BJ (cell line): ENCODE measurements at places on chromosomes 7 and 10. TPM values are rescaled to one million over a fixed set of nuclear protein-coding genes. Genes with fewer than 3 reads are reported as not detected.
A peak's percentile ranks its signal among the peaks of the same experiment; 100 is the strongest.

Gene CALML3
- polyA plus RNA-seq = not detected in 2 replicates

Gene FKBP9
- polyA plus RNA-seq = 248 and 315 TPM in 2 replicates

Gene GIMAP8
- not detected in 2 replicates for polyA plus RNA-seq

DNA sequence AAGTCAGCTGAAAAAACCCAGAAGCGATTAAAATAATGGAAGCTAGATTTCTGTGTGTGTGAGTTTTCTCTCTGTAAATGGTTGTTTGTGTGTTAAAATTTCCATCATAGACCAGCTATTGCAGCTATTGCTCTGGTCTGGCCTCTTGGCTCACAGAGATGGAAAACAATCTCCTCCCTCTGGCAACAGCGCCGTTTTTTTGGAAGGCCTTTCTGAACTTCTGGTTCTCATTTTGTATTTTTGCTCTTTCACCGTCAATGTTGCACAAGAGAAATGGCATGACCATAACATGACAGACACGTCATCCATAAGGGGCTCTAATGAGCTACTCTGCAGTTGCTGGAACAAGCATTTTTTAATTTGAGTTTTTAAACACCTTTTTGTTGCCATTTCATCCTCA lies 91.0 kb downstream of the CUBN start:
- DNase-seq = peak; percentile 70

- DNase-seq = no peak
These were observed 37.4 kb upstream of the CFAP46 start for GRCh38 chr10:132979491-132980425.

DNA sequence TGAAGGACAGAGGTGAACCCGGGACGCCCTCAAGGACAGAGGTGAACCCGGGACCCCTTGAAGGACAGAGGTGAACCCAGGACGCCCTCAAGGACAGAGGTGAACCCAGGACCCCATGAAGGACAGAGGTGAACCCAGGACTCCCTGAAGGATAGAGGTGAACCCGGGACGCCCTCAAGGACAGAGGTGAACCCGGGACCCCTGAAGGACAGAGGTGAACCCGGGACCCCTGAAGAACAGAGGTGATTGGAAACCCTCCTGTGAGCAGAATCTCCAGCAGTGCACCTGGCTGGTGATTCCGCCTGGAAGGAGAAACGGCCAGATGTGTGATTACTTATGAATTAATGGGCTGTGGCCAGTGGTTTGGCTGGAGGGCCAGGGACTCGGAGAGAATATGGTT lies 272.3 kb downstream of the PTPRN2 start:
- DNase-seq = no peak

Gene FAM3C
- polyA plus RNA-seq = 13.1 and 32.0 TPM in 2 replicates

Gene NFE2L3
- 2.6 and 6.5 TPM in 2 replicates for polyA plus RNA-seq

DNA sequence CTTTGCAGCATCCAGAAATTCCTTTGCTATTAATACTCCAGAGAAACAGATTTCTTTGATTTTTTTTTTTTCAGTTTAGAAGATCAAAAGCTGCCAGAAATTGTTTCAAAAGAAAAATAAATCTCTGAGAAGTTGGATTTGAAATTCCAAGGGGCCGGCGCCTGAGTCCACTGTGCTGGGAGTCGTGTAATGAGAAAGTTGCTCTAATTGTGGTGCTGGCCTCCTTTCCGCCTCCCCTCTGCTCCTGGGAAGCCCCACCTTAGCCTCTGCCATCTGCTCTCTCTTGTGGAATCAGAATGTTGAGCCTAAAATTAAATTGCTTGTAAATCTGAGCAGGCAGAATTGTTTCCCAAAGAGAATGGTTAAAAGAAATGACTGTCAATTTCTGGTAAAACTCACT lies 93.3 kb downstream of the EMX2 start:
- no peak for DNase-seq

GRCh38 chr10:119725517-119725827 lies 378 bp upstream of the INPP5F start:
- DNase-seq = no peak

Gene SFRP4
- 0.16 and 0.22 TPM in 2 replicates for polyA plus RNA-seq

DNA sequence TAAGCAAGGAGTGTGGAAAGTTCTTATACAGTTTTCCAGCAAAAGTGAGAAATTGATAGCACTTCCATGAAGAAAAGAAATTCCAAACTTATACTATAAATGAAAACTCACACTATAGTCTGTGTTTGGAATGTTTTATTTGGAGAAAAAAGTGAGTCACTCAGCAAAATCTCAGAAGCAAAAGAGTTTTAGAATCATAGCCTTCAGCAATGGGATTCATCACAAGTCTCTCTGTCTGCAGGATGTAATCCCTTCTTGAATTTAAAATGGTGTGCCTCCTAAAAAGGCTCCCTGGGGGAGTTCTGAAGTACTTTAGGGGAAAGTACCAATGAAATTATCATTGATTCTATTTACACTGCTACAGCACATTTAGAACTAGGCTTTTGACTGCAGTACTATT lies 756.4 kb downstream of the XPNPEP1 start:
- no peak for DNase-seq

Gene FRMPD2
- not detected in 2 replicates for polyA plus RNA-seq

Gene CTAGE4
- polyA plus RNA-seq = 0.91 and 0.98 TPM in 2 replicates

- no peak for DNase-seq
These were observed 274.9 kb downstream of the SDK1 start for GRCh38 chr7:3575753-3576531.

- no peak for DNase-seq
These were observed 18.7 kb downstream of the AKR1C1 start for GRCh38 chr10:4981722-4982471.

Gene GIMAP4
- not detected in 2 replicates for polyA plus RNA-seq

DNA sequence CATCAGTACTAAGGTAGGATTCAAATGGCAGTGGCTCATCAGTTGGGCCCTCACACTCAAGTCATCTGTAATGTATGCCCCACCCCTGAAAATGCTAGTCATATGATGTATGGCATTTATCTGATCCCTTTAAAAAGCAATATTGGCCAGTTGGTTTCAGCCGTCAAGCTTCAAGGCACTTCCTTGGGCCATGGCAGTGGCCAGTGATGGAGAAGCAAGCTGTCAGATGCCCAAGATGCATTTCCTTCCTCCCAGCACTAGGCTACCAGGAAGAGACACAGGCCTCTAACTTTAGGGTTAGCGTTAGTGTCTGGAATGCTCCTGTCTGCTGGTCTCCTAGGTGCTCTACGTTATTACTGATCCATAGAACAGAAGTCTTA lies 64.1 kb downstream of the PIK3AP1 start:
- DNase-seq = no peak

DNA sequence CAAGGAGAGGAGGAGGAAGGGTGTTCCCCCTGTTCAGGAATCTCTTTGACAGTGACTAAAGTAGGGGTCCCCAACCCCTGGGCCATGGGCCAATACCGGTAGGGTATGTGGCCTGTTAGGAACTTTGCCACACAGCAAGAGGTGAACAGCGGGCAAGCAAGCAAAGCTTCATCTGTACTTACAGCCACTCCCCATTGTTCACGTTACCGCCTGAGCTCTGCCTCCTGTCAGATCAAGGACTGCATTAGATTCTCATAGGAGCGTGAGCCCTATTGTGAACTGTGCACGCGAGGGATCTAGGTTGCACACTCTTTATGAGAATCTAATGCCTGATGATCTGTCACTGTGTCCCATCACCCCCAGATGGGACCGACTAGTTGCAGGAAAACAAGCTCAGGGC lies 201.6 kb downstream of the CAMK1D start:
- DNase-seq = no peak

Gene NUB1
- 44.5 and 46.3 TPM in 2 replicates for polyA plus RNA-seq

DNA sequence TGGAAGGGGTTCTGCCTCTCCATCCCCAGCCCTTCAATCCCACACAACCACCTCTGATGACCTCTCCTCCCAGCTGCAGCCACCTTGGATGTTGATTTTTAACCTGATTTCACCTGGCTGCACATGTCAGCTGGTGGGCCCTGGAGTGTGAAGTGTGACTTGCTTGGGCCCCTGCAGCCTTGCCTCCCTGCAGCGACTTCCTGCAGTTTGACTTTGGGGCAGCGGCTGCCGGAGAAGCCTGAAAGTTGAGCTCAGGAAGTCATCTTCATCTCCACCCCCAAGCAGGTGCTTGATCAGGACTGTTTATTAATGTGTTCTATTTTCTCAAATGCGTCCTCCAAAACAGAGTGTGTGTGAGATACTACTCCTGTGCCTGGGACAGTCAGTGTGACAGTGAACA lies 675.2 kb upstream of the GALNT17 start:
- no peak for DNase-seq

- no peak for DNase-seq
These were observed 1.3 kb upstream of the TRIM24 start for GRCh38 chr7:138458576-138459412.

Gene DGKI
- polyA plus RNA-seq = 1.3 and 1.4 TPM in 2 replicates

- no peak for DNase-seq
These were observed 19.4 kb downstream of the PFKFB3 start for GRCh38 chr10:6221971-6222751.

- no peak for DNase-seq
These were observed 88.8 kb upstream of the KIF5B start for GRCh38 chr10:32144817-32145688.

DNA sequence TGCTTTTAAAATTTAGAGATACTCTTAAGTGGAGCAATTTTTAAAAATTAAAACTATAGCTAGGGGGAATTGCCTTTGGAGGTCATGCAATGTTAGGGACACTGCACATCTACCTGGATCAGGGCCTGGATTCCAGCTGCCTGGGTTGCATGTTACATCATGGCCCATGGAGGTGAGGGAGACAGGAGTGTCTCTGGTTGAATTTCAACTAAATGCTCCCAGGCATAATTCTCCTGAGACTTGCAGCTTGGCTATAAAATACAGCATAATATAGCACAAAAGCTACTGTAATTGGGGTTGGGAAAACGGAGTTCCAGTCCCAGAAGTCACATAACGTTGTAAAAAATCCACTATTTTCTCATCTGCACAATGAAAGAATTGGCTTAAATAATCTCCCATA lies 782.5 kb downstream of the LRMDA start:
- no peak for DNase-seq

- no peak for DNase-seq
These were observed 30.4 kb downstream of the PRPF18 start for GRCh38 chr10:13617116-13617515.

- DNase-seq = no peak
These were observed 67.4 kb downstream of the ZNF438 start for GRCh38 chr10:30963992-30964930.

Gene GJD4
- polyA plus RNA-seq = not detected in 2 replicates

DNA sequence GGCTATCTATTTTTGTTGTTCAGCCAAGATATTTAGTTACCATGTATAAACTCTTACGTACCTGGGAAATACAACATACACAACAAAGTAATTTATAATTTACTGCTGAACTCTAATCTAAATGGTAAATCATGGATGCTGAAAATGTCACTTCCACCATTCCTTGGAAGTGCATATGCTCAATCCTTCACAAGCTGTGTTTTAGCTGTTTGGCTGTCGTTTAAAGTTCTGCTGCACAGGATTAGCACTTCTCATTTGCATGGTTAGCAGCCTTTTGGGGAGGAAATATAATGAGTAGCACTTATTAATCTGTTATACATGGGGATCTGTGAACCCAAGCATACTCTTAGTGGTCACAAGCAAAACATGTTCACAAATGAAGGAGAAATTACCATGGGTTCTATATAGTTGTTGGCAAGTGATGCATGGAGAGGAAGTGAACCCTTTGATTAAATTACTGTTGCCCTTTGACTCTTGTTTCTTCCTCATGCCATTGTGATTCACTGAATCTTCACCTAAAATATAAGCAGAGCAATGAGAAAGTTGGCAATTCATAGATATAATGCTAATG lies 18.5 kb downstream of the PIK3CG start:
- no peak for DNase-seq

Gene PNLIPRP3
- not detected in 2 replicates for polyA plus RNA-seq

Gene WEE2
- not detected in 2 replicates for polyA plus RNA-seq

- no peak for DNase-seq
These were observed 23.9 kb downstream of the SLC25A40 start for GRCh38 chr7:87852306-87852705.

DNA sequence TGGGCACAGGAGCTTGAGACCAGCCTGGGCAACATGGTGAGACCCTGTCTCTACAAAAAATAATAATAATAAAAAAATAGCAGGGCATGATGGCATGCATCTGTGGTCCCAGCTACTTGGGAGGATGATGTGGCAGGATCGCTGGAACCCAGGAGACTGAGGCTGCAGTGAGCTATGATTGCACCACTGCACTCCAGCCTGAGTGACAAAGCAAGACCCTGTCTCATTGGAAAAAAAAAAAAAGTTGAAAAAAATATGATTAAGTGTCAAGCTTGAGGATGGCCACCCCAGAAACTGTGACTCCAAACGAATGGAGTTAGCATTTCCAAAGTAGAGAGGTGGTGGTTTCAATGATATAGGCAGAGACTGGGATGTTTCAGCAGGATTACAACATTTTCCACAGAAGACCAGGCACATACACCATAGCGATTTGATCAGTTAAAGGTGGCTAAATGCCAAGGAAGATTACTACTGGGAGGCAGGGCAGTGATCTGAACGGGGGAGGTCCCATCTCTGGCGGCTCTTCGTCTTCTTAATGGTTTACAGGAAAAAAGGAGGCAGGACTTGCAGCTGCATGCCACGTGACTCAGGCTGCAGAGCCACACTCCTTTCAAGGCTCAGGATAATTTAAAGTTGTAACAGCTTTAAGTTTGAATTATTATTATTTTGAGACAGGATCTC lies 250.6 kb upstream of the GALNT17 start:
- DNase-seq = no peak

Gene CPSF4
- 33.6 and 40.1 TPM in 2 replicates for polyA plus RNA-seq

GRCh38 chr10:13984647-13985155 lies 346.0 kb downstream of the FRMD4A start:
- peak; percentile 85 for DNase-seq

DNA sequence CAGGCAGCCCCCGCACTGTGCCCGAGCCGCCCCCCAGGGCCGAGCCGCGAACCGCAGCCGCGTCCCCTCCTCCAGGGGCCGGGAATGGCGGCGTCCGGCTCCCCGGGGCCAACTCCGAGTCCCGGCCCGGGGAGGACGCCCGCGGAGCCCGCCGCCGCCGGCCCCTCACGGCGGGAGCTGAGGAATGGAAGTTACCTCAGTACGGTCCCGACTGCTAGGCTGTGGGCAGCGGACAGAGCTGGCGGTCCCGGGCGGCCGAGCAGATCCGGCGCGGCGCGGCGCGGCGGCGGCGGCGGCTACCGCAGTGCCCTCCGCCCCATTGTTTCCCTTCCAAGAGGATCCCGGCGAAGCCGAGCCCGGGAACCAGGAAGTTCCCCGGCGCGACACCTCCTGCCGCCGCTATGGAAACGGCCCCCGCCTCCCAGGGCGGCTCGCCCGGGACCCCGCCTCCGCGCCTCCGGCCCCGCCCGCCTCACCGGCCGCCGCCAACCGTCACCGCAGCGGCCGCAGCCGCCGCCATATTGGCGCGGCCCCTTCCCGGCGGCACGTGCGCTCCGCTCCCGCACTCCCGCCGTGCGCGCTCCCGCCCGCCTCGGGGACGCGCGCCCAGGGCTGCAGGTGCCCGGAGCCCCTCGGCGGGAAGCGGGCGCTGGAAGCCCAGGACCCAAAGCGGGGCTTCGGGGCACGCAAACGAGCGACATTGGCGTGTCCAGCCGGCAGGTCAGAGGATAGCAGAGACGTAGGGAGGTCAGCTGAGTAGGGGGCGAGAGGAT lies at the start of gene USP6NL:
Gene USP6NL, minus strand, starts transcription at position 403 of the 773 bp plus-strand sequence. CDS start 14,016 bp downstream, outside the sequence.
- DNase-seq = peak; percentile 15

- no peak for DNase-seq
These were observed 388.8 kb upstream of the PHF14 start for GRCh38 chr7:10584886-10585285.

Gene MAPK8
- 31.2 and 68.6 TPM in 2 replicates for polyA plus RNA-seq

Gene GRM3
- polyA plus RNA-seq = not detected in 2 replicates

- no peak for DNase-seq
These were observed 50.3 kb upstream of the CHST15 start for GRCh38 chr10:124143721-124144120.

Gene MET
- polyA plus RNA-seq = 68.3 and 82.8 TPM in 2 replicates

Gene TRPV5
- polyA plus RNA-seq = 0.04 TPM in 1 of 2 replicates, not detected in the other

Gene ABCC2
- polyA plus RNA-seq = 0.23 and 0.25 TPM in 2 replicates

GRCh38 chr10:53013201-53013810 lies 240.7 kb upstream of the MBL2 start:
- no peak for DNase-seq
